ENCODE measurements at places on chromosomes 4 and X.

- no peak for DNase-seq
Observed at GRCh38 chr4:183760326-183760725, 101.2 kb downstream of the TRAPPC11 start.

- no peak for DNase-seq
Observed at GRCh38 chr4:87017580-87018342, 83.0 kb downstream of the AFF1 start.

GRCh38 chr4:27007507-27007906 lies 146.9 kb downstream of the STIM2 start:
- DNase-seq, result no peak

GRCh38 chrX:110146521-110146920 lies 143.6 kb downstream of the TMEM164 start:
- DNase-seq, result no peak

- no peak for DNase-seq
Observed at GRCh38 chr4:45693746-45694145, 430.1 kb downstream of the GABRG1 start.

- DNase-seq, result no peak
Observed at GRCh38 chrX:136941396-136942337, 61.1 kb upstream of the RBMX start.

DNA sequence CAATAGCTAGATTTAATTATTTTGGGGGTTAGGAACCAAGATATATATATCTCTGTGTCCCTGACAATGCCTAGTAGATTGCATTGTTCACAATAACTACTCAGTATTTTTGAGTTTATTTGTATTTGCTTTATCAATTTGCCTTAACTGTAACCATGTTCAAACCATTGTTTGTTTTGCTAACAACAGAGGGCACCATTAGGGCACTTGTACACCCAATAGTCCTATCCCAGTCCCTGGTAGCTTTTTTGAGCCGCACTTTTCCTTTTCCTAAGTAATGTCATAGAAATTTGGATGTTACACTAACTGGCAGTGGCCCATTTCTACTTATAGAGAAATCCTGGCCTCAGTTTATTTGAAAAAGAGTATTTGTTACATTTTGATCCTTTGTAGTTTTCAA lies 575 bp upstream of the KLHL5 start:
- no peak for DNase-seq

DNA sequence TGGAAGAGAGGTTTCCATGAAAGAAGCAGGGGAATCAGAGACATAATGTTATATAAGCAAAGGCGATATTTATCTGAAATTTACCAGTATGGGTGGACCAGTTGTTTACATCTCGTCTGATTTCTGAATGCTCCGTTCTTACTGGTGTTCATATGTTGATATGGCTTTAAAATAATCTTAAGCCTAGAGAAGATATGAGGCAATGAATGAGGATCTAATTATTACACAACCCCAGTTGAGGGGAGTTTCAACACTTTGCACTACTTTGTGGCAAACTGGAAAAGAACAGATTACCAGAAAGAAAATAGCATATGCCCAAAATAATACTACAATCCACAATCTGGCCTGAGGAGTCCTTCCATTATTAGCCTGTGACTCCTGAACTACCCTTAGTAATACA lies 263.3 kb upstream of the MAGEB2 start:
- DNase-seq, result no peak

DNA sequence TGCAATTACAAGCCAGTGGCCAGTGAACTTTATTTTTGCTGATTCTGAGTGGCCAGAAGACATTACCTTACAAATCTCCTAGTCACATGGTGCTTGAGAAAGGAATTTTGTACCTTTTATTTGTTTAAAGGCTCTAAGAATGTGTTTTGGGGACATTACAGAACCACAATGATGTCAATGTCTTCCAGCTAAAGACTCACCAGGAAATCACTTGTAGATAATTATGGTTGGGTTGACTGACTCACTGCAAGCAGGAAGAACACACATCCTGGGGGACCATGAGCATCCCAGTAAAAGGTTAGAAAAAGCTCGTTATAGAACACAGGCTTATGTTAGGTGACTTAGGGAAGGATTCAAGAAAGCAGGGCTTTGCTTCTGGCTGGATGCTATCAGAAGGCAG lies 119.4 kb upstream of the FAM9B start:
- DNase-seq, result no peak

GRCh38 chr4:90145319-90145718 lies 18.1 kb downstream of the CCSER1 start:
- DNase-seq, result no peak

GRCh38 chr4:65865489-65865888 lies 195.2 kb upstream of the EPHA5 start:
- no peak for DNase-seq

- no peak for DNase-seq
Observed at GRCh38 chr4:156948133-156948532, 23.5 kb downstream of the PDGFC start.

DNA sequence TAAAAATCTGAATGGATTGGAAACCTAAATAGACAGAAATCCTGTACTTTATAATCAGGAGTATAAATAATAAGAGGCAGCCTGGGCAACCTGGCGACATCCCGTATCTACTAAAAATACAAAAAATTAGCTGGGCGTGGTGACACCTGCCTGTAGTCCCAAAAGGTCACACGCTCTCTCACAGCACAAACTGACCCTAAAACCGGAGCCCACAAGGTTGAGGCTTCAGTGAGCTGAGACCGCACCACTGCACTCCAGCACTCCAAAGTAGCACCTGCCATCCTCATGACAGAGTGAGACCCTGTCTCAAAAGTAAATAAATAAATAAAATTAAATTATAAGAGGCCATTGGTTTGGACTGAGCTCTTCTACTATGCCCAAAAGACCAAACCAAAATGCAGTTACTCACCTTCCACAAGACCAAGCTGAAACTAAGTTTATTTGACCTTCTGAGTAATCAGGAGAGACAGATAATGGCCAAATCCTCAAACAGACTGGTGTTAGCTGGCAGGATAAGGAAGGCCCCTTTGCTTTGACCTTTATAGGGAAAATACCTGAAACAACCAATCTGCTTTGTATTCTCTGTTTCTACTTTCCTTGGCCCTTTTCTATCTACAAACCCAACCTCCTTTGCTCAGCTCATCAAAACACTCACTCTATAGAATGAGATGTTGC lies 3.2 kb upstream of the GRSF1 start:
- DNase-seq, result no peak

GRCh38 chrX:140091125-140091886 lies 126.0 kb upstream of the CXorf66 start:
- no peak for DNase-seq

- no peak for DNase-seq
Observed at GRCh38 chr4:100049872-100050271, 99.8 kb upstream of the H2AZ1 start.

DNA sequence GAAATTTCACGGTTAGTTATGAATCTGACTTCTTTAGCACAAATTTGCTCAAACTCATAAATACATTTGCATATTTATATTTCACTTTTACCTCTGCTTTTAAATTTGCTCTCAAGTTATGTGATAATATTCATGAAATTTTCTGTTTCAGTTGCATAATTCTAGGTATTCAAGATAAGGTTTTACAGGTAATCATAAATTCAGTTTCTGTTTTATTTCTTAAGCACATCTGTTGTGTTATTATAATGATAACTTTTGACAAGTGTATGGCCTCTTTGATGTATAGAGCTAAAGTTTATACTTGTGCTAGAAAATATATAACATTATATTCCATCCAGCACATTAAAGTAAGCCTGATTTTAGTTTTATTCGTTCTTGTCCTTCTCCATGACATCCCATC lies 308.1 kb downstream of the SLC7A11 start:
- no peak for DNase-seq

- DNase-seq, result no peak
Observed at GRCh38 chr4:168509786-168510185, 12.9 kb downstream of the PALLD start.

DNA sequence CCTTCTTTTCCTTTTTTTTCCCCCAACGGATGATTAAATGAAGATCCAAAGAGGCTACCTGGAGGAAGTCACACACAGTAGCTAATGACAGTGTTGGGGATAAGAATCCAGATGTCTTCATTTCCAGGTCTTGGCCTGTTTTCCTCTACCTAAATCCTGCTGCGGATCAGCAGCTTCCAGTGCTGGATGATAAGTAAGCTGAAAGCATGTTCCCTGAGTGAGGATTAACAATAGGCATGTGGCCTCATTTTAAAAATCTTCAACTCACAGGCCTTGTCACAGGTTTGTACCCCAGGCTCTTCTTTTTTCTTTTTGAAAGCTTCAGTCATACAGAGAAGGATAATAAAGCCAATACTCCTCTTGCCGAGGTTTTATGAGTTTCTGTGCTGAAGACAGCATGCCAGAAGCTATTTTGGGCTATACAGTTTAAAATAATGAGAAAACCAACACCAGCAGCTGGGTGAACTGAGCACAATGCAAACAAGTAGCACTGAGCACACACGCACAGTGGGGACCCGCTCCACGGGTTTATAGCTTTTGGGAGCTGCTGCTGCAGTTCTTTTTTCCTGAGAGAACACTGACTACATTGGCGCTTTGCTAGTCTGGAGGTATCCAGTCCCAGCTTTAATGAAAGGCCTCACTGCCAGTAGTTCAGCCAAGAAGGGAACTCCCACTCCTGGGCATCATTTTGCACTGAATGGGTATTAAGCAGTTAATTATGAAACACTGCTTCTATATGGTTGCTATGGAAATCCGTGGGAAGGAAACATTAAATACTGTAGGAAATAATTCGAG lies 184.2 kb upstream of the CTSO start:
- DNase-seq, result no peak

GRCh38 chr4:29058531-29058930 lies 1661.6 kb upstream of the PCDH7 start:
- DNase-seq, result no peak

DNA sequence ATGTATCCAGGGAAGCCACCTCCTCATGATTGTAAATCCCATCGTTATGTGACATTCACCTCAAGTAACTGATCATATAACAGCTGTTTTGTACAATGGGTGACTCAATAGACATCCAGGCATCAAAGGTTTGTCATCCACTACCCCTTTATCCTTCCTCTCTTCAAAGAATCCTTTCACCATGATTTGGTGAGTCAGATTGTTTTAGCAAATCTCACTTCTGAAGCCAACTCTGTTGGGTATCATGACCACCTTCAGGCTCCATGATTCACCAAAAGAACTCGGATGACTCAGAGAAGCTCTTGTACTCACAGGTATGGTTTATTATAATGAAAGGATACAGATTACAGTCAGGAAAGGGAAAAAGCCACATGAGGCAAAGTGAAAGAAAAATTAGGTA lies 132.1 kb downstream of the PWWP3B start:
- no peak for DNase-seq

- DNase-seq, result no peak
Observed at GRCh38 chrX:153885208-153885787, 675 bp downstream of the L1CAM start.

GRCh38 chrX:145716226-145716625 lies 101.4 kb upstream of the SLITRK2 start:
- no peak for DNase-seq

DNA sequence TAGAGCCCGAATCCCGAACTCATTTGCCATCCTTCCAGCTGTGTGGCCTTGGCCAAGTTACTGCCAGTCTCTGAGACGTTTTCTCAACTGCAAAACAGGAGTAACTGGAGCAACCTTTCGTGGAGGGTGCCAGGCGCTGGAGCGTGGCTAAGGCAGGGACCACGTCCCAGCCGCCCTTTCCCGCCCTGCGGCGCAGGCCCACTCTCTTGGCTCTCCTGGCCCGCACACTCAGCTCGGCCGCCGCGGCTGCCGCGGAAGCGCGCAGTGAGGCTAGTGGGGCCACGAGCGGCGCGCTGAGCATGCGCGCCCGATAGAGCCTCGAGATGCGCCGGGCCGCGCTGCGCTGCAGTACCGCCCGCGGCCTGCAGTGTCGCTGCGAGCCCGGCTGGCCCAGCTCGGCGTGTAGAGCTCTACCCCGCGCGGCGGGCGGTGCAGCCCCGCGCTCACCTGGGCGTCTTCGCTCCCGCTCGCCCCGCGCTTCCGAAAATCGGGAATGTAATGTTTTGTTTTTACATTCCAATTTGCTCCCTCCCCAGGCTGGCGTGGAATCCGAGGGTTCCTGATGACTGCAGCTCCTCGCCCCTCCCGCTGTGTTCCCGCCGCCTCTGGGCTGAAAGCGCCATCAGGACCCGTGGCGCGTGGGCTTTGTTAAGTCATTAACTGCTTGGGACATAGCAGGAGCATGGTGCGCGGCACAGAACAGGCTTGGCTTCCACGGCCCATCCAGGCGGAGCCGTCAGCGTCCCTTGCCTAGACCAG lies 4.0 kb upstream of the ZNF518B start:
- peak; percentile 80 for DNase-seq

DNA sequence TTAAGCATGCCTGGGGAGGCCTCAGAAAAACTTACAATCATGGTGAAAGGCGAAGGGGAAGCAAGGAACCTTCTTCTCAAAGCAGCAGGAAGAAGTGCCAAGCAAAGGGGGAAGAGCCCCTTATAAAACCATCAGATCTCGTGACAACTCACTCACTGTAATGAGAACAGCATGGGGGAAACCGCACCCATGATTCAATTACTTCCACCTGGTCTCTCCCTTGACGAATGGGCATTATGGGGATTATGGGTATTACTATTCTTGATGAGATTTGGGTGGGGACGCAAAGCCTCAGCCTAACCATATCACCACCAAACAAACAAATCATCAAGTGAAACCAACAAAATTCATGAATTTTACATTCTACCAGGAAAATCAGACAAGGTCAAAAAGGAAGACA lies 76.7 kb upstream of the TAB3 start:
- DNase-seq, result no peak

- DNase-seq, result peak; percentile 82
Observed at GRCh38 chr4:168634276-168634802, 137.5 kb downstream of the PALLD start.

GRCh38 chrX:151871244-151871643 lies 41.4 kb upstream of the MAGEA4 start:
- DNase-seq, result no peak

- peak; percentile 65 for DNase-seq
Observed at GRCh38 chr4:162163892-162164759, at the start of gene FSTL5. TSS of gene FSTL5 (minus strand) at chr4:162164000. CDS start at chr4:162111396, 52,604 bp downstream.

- no peak for DNase-seq
Observed at GRCh38 chr4:86965019-86965976, 30.5 kb downstream of the AFF1 start.

Measured in hematopoietic multipotent progenitor cell (in vitro differentiated cells).